Stimulated activated CD8-positive, alpha-beta memory T cell treated with anti-CD3 and anti-CD28 coated beads, Interleukin-7, amount 100 ng/mL, for 4 hours (primary cell): ENCODE measurements at places on chromosomes 7 and 10.

DNA sequence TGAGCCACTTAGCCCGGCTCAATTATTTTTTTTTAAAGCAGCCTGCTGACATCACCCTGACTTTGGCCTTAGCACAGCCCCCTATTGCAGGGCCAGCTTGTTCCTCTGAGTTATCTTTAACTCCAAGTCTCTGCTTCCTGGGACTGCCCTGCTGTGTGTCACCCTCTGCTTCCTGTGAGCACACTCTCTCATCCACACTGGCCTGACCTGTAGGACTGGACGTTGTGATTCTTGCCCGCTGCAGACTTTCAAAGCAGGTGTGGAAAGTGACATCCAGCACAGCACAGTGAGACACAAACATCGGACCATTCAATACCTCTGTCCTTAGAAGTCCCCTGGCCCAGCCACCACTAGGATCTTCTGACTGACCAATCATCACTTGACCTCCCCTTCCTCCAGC lies 26.4 kb upstream of the HSPA12A start:
- no peak for DNase-seq

- no peak for DNase-seq
These were observed 8.0 kb upstream of the GRK5 start for GRCh38 chr10:119199231-119199992.

- DNase-seq, result no peak
These were observed 266.6 kb upstream of the PHYHIPL start for GRCh38 chr10:58909881-58910280.

GRCh38 chr10:17216217-17216900 lies 11.7 kb upstream of the VIM start:
- DNase-seq, result no peak

- DNase-seq, result no peak
These were observed 43.6 kb downstream of the DNAJB6 start for GRCh38 chr7:157380416-157380815.

GRCh38 chr7:77752016-77752415 lies 46.2 kb downstream of the TMEM60 start:
- DNase-seq, result no peak

- DNase-seq, result peak; percentile 55
These were observed 17.8 kb downstream of the ESYT2 start for GRCh38 chr7:158811461-158811860.

GRCh38 chr7:47811632-47812380 lies 136.5 kb downstream of the PKD1L1 start:
- DNase-seq, result no peak

- no peak for DNase-seq
These were observed 472.5 kb upstream of the SEMA3D start for GRCh38 chr7:85659364-85659763.

GRCh38 chr10:100014071-100014762 lies 4.5 kb upstream of the DNMBP start:
- no peak for DNase-seq

GRCh38 chr7:84228526-84228925 lies 33.9 kb upstream of the SEMA3A start:
- DNase-seq, result no peak

DNA sequence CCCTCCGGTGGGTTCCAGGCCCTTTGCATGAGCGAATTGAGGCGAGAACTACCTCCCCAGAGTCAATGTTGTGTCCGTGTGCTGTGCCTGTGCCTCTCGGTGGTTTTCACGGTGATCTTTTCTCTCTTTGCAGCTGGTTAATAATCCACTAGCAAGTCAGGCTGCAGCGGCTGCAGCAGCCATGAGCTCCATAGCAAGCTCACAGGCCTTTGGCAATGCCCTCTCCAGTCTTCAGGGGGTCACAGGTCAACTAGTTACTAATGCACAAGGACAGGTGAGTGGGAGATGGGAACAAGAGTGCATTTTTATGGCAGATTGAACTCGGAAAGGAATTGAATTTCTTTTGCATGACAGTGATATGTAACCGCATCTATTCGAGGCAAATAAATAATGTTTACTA lies 159.7 kb upstream of the YAE1 start:
- no peak for DNase-seq

GRCh38 chr7:34236057-34236456 lies 330.7 kb downstream of the BMPER start:
- no peak for DNase-seq
